HL-60 (cell line): ENCODE measurements at places on chromosomes 3 and 15.

DNA sequence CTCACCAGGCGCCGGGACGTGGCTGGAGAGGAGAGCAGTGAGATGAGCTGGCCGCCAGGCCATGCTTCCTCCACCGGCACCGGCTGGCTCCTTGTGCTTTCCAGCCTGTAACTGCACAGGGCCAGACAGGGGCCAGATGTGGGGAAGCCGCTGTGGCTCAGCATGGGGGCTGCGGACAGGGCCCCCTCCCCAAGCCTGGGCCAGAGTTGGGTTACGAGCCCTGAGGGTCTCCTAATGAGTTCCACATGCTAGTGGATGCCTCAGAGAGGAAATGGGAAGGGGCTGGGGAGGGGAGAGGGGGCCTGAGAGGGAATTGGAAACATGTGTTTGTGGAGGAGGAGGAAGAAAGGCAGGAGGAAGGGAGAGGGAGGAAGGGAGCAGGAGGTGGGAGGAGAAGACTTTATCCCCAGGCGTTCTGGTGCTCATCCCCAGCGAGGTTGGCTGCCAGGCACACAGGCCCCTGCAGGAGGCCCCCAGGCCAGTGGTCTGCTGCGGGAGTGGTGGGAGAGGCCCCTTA lies 11.7 kb upstream of the DUSP7 start:
- DNase-seq = no peak

DNA sequence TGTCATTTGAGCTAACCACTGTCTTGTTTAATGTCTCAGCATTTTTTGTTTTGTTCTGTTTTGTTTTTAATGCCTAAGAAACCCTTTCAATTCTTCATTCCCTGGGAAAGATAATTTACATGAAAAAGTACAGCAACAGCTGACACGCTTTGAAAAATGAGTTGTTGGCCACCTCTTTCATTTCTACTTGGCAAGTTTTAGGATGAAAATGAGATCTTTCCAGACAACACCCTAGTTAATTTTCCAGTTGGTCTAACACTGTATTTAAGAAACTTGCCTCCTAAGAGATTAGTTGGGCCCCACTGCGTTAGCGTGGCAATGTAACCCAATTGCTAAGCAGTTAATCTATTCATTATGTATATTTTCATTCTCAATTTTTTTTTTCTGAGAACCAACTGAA lies 194.0 kb upstream of the LRRN1 start:
- DNase-seq = no peak

GRCh38 chr3:15934389-15935195 lies 136.8 kb upstream of the ANKRD28 start:
- DNase-seq = peak; percentile 77

GRCh38 chr15:70535071-70535954 lies 228.0 kb downstream of the UACA start:
- peak; percentile 84 for DNase-seq

DNA sequence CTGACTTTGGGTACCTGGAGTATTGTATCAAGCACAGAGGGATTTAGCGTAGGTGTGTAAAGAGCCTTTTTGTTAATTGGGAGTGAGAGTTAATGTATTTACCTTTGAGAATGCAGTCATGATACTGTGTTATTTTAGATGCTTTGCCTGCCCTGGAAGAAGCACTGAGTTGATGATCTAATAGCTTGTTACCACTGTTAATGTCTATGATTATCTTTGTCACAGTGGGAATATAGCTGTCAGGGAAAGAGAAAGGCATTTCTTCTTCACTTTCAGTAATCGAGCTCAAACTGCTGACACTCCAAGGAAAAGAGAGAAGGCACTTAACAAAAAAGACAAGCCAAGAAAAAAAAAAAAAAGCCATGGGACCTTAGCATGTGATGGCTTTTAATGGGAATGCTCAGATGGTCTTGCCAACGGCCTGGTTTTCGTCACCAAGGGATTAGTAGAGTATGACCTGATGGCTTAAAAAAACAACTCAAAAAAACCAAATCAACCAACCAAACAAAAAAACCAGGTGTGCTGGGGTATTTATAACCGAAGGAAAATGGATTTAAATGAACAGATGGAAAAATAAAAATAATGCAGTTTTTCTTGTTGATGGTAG lies 387.4 kb downstream of the PTPRG start:
- no peak for DNase-seq

DNA sequence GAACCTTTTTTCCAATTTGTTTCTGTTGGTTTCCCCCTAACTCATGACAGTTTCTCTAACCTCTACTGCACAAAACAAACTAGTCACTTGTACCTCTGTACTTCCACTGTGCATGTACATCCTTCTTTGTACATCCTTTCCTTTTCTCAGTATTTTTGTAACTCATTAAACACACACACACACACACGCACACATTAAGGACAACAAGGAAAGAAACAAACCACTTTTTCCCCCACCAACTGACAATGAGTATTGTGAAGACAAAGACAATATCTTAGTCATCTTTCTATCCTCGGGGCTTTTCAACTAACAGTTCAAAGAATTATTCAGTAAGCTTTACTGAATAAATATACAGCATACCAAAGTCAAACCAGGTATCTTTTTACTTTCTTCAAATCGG lies 170.5 kb downstream of the VPS13C start:
- no peak for DNase-seq

- no peak for DNase-seq
Observed at GRCh38 chr3:187828579-187829452, 83.5 kb upstream of the BCL6 start.

DNA sequence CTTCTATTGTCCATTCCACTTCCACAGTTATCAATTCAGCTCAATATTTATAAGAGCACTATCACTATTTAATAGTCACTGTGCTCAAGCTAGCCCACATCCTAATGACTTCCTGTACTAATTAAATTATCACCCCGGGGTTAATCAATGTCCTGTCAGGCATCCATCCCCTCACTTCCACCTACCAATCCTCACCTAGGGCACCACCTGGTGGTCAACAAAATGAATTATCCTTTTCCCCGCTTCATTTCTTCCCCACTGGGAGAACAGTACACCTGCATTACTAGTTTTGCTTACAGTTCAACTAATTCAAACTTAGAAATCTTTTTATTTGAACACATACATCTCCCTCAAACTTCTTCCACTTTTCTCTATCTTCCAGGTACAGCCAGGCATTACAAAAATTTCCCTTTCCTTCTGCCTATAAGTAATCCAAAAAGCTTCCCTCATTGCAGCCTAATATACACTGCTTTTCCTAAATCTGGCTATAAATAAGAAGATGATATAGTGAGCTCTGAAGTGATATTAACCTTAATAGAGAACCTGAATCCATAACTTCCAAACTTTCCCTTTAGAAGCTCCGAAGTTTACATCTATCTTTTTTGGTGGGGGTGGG lies 68.5 kb downstream of the TMCC1 start:
- peak; percentile 29 for DNase-seq

- DNase-seq = no peak
Observed at GRCh38 chr3:46062679-46063078, 35.4 kb upstream of the XCR1 start.

GRCh38 chr3:131730581-131730980 lies 227.8 kb upstream of the MRPL3 start:
- no peak for DNase-seq

GRCh38 chr3:173411375-173411973 lies 13.9 kb downstream of the NLGN1 start:
- no peak for DNase-seq

DNA sequence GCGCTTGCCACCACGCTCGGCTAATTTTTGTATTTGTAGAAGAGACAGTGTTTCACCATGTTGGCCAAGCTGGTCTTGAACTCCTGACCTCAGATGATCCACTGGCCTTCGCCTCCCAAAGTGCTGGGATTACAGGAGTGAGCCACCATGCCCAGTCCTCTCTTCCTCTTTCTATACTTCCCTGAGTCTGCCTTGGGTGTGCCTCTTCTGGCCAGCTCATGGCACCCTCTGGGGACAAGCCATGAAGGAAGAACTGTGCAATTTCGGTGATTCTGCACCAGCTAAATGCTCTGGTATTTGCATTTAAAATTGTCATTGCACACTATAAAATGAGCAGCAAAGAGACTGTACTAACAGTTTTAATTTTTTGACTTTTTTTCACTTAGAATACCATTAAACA lies 66.6 kb downstream of the IL20RB start:
- DNase-seq = no peak

- no peak for DNase-seq
Observed at GRCh38 chr15:31606931-31607497, 280.4 kb downstream of the KLF13 start.

GRCh38 chr3:14467814-14468620 lies 65.6 kb downstream of the SLC6A6 start:
- DNase-seq = no peak

GRCh38 chr15:31788104-31788503 lies 242.2 kb upstream of the CHRNA7 start:
- DNase-seq = no peak

- no peak for DNase-seq
Observed at GRCh38 chr15:66130496-66131034, 123.0 kb downstream of the MEGF11 start.

- DNase-seq = no peak
Observed at GRCh38 chr3:32438596-32439344, 47.1 kb downstream of the CMTM7 start.

DNA sequence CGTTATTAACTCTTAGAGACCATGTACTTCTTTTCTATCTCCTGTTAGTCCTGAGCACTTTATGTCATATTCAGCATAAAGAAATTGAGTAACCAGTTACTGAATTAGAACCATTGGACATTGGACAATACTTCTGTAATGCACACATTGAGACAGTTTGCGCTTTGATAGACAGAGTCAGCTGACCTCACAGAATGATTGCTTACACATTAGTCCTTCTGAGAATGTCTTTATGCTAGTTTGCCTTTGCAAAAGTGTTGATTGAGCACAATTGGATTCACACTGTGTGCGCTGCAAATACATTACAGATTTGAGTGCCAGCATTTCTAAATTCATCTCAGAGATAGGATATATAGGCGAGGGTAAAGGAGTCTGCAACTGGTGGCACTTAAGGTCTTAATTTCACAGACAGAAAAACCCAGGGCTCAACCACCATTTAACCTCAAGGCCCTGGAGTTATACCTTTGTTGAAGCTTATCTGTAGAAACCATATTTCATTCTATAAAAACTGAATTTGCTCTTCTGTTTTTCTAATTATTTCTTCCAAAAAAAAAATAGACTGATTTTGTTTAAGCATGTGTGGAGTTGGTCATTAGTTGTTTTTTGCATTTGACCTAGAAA lies 3.8 kb downstream of the SERPINI1 start:
- DNase-seq = no peak

GRCh38 chr3:89025185-89025584 lies 82.2 kb upstream of the EPHA3 start:
- DNase-seq = no peak

DNA sequence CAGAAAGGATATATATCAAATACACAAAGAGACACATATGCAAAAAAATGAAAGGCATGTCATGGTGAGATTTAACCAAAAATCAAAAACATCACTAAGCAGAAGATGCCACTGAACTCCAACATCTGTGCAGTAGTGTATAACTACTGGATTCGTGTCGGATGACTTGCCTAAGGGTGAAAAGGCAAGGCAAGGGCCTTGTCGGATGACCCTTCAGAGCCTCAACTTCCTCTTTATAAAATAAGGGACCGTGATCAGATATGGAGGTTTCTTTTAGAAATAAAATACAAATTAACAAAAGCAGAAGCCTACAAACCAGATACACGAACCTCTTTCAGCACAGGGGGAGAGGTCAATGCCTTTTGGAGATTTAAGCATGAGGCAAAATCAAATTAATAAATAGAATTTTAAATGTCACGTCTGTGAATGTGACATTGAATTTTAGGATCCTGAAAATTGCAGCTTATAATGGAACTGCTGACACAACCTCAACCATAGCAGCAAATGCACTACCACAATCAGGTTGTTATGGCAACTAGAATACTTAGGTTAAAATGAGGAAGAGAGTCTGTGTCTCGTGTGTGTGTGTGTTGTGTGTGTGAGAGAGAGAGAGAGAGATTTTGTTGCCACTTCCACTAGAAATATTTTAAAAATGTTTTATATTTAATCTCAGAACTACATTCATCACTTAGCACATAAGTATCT lies 8.3 kb upstream of the CHRM5 start:
- DNase-seq = no peak

GRCh38 chr3:163548015-163548414 lies 1530.3 kb downstream of the SI start:
- DNase-seq = no peak

DNA sequence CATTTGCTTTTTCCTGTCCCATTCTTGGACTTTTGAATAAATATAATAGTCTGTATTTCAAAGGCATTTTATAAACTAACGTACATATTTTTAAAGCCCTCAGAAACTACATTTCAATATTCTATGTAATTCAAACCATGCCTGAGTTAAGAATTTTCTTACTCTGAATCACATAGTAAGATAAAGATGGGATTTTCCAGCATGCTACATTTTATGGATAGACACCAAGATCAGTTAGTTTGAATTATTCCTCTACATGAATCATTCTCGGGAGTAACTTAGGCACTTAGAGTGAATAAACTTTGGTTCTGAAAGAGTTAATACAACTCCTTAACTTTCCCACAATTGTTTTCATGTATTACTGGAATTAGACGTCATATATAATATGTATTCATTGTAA lies 713.3 kb upstream of the CBLB start:
- no peak for DNase-seq

- DNase-seq = no peak
Observed at GRCh38 chr3:59839810-59840515, 790.1 kb upstream of the CFAP20DC start.

DNA sequence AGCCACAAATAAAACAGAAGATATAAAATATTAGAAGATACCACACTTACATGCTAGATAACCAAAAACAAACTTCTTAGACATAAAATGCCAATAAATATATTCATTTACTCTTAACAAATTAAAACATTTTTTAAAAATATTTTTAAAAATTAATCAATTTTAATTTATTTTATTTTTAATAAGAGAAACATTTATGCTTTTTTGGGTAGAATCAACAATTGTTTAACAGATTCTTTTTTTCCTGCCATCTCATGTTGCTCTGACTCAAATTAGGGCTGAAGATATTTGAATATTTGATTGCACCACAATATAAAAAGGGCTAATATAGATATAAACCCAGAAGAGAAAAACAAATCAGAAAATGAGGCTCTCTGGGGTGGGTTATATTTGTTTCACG lies 172.6 kb downstream of the GOLGA6L6 start:
- no peak for DNase-seq

- DNase-seq = no peak
Observed at GRCh38 chr3:72739531-72740466, 108.4 kb downstream of the SHQ1 start.

GRCh38 chr3:76824658-76825240 lies 215.2 kb upstream of the ROBO2 start:
- DNase-seq = no peak

- DNase-seq = no peak
Observed at GRCh38 chr3:121690777-121691405, 30.2 kb upstream of the HCLS1 start.

- DNase-seq = no peak
Observed at GRCh38 chr3:127043041-127043641, 60.2 kb downstream of the PLXNA1 start.
